H9 (cell line): ENCODE measurements at places on chromosomes 12 and 14. TPM values are rescaled to one million over a fixed set of nuclear protein-coding genes. Genes with fewer than 3 reads are reported as not detected.

- no peak overlapping the region for H3K27ac ChIP-seq
- H3K4me3 ChIP-seq: peak overlapping the region; percentile 77
- no peaks in the 10 kb centered on the region for H3K27me3 ChIP-seq
- peaks cover 2% of the 10 kb centered on the region; the same call in 1 of the 2 replicates for H3K4me1 ChIP-seq
- no peak for DNase-seq
Observed at GRCh38 chr14:100213587-100213955, 25.4 kb upstream of the YY1 start.

DNA sequence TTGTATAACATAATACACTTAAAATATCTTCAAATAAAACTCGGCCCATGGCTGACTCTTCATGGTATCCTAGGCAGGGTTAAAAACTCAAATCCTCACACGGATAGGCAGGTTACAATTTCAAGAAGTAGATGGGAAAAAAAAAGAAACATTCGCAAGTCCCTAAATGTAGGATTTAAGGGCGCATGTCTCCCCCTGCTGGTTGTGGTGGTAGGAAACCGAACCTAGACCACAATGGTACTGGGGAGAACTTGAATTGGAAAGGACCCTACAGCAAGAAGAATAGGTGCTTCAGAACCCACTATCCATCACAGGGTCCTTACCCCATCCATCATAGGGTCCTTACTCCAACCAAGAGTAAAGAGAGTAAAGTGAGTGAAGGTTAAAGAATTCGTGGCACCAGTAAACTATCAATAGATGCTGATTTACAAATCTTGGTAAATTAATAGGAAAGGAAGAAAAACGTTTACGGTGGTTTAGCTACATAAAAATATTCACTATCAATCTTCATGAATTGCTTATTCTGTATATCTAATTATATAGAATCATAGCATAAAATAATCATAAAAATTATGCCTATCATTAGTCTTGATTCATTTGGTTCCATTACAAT lies 3.3 kb upstream of the CIPC start:
- H3K27me3 ChIP-seq: no peaks in the 10 kb centered on the region
- H3K36me3 ChIP-seq: peaks cover 15% of the 10 kb centered on the region
- DNase-seq: peak; percentile 85

DNA sequence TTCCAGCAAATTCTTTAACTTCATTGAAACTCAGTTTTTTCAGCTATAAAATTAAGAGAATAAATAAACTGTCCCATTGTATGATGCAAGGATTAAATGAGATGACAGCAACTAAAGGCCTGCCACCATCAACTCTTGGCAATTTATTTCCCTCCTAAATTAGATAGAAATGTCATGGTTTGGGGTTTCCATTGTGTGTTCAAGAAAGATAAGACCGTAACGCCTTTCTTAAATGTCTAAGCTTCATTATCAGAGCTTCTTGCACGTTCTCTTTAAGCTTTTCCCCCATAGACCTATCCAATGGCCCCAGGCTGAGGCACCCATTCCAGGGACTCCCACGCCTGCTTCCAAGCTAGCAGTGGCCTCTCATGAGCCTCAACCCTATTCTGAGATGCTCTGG lies 281.9 kb downstream of the CACNA1C start:
- no peak for DNase-seq
- H3K27ac ChIP-seq: no peak overlapping the region
- H3K27me3 ChIP-seq: no peaks in the 10 kb centered on the region
- H3K36me3 ChIP-seq: no peaks in the 10 kb centered on the region
- no peaks in the 10 kb centered on the region for H3K4me1 ChIP-seq

- H3K4me3 ChIP-seq: no peak overlapping the region
- peaks cover 6% of the 10 kb centered on the region; the same call in 1 of the 2 replicates for H3K27me3 ChIP-seq
- DNase-seq: no peak
- no peak overlapping the region for H3K27ac ChIP-seq
- H3K4me1 ChIP-seq: no peaks in the 10 kb centered on the region; the same call in 1 of the 2 replicates
- no peaks in the 10 kb centered on the region for H3K36me3 ChIP-seq
Observed at GRCh38 chr12:132214891-132215290, 70.6 kb downstream of the NOC4L start.

The TBC1D30 gene
- 1.6 and 2.2 TPM in 2 replicates for total RNA-seq

The KLHL28 gene
- total RNA-seq: 8.6 and 10.2 TPM in 2 replicates
